ENCODE measurements at places on chromosomes 1 and 21.

GRCh38 chr1:54312796-54313316 is 93.3 kb downstream of the SSBP3 start:
- DNase-seq, result no peak

GRCh38 chr1:220950576-220950975 is 71.3 kb downstream of the HLX start:
- DNase-seq, result no peak

GRCh38 chr1:236108027-236108648 is 34.2 kb upstream of the GPR137B start:
- no peak for DNase-seq

DNA sequence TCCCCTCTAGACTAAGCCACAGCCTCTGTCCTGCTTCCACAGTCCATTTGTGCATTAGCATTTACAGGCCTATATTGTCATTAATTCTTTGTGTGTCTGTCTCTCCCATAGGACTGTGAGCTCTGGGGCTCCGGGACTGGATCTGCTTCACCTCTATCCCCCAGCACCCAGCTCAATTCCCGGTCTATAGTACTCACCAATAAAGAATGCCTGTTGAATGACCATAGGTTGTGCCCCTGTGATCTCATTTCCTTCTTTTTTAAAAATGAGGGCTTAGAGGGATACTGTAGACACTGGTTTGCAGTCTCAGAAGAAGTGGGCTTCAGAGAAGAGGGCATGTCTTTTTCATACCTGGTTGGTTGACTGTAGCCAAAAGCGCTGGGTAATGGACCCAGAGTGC is 8.8 kb upstream of the POU3F1 start:
- DNase-seq, result no peak

DNA sequence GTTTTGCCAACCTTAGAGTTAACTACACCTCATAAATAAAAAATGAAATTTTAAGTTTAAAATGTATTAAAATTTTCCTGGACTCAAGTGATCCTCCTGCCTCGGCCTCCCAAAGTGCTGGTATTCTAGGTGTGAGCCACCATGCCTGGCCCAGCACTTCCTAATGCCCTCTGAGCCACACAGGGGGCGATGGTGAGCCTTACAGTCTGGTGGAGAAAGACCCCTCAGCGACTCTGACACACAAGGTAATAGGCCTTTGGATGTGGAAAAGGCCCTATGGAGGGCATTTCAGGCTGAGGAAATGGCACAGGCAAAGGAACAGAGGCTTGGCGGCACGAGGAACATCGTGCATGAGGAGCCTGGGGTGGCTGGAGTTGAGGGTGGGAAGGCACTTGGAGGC is 6.7 kb downstream of the CITED4 start:
- DNase-seq, result peak; percentile 50

DNA sequence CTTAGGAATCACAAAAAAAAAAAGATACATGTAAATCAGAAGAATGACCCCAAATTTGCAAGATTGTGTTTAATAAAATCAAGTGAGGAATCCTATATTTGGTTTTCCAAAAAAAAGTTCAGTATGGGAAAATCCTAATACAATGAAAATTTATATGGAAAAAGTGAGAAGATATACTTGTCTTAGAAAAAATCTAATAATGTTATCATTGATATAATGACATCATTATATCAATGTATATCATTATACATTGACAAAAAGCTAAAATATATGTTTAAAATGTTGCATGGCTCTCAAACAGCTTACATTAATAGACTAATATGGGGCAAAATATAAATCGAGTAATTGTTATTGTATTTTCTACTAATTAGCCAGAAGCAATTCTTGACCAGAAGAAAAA is 37.0 kb downstream of the DPYD start:
- DNase-seq, result no peak

- no peak for DNase-seq
Observed at GRCh38 chr21:44872649-44873355, 688 bp downstream of the PTTG1IP start.

DNA sequence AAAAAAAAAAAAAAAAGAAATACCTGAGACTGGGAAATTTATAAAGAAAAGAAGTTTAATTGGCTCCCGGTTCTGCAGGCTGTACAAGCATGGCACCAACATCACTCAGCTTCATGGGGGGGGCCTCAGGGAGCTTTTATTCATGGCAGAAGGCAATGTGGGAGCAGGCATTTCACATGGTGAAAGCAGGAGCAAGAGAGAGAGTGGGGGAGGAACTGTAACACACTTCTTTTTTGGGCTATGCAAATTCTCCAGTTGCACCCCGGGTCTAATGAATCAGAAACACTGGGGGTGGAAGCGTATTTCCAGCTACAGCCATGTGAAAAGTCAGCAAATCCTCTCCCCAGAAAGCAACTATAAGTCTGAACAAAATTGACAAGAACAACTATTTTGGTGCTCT is 11.8 kb upstream of the SOD1 start:
- no peak for DNase-seq

GRCh38 chr1:39326836-39327235 is 122.3 kb downstream of the MACF1 start:
- DNase-seq, result no peak

GRCh38 chr1:9186082-9186859 is 48.3 kb upstream of the H6PD start:
- no peak for DNase-seq

DNA sequence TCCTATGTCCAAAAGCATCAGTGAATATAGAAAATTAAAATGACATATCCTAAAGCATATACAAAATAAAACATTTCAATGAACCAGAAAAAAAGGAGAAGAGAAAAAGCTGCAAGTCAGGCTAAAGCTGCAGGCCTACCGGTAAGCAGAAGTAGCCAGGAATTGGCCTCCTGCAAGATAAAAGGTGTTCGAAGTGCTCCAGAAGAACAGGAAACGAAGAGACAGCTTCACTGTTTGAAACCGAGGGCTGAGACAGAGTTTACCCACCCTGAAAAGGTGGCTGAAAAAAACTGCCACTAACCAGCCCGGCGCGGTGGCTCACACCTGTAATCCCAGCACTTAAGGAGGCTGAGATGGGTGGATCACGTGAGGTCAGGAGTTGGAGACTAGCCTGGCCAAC is 37.4 kb downstream of the NSL1 start:
- DNase-seq, result no peak

DNA sequence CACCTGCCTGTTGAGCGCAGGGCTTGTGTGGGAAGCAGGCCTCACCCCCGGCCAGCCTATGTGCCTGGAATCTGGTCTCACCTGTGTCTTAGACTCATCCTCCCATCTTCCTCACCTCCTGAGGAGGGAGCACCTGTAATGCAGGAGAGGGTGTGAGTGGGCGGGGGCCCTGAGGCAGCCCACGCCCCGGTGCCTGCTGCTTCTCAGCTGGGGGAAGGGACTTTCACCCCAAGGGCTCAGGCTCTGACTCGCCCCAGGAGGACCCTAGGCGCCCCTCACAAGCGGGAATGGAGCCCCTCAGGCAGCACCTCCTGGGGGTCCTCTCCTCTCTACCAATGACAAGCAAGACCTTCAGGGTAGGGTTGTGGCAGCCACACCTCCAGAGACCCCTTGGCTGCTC is 6.7 kb upstream of the ZNF670 start:
- DNase-seq, result no peak

- DNase-seq, result no peak
Observed at GRCh38 chr21:43318841-43319781, 107.8 kb downstream of the SIK1 start.

DNA sequence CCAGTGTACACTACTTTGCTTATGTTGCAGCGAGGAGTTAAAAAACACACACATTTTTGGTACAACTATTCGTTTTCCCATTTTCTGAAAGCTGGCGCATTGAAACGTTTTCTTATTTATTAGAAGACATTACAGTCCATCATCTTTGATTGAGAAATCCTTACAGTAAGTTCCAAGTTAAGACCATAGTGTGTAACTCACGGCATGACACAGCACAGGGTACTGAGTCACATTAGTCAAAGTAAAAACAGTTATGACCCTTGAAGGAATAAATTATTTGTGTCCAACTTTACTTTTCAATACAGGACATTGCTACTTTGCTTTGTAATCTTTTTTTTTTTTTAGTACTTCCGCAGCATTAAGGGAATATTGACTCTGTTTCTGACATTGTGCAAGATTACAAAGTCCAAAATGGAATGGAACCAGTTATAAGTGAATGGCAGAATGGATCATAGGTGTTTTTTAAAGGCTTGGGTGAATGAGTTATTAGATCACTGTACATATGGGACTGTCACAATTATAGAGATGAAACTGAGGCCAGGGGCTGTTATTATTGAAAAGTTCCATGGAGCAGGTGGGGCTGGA is 11.7 kb downstream of the PTGFRN start:
- DNase-seq, result no peak

GRCh38 chr1:167631936-167632614 is 2.0 kb downstream of the RCSD1 start:
- peak; percentile 60 for DNase-seq

GRCh38 chr1:87712261-87713010 is 383.8 kb downstream of the LMO4 start:
- DNase-seq, result no peak

GRCh38 chr21:42557420-42557819 is 43.8 kb downstream of the SLC37A1 start:
- no peak for DNase-seq

DNA sequence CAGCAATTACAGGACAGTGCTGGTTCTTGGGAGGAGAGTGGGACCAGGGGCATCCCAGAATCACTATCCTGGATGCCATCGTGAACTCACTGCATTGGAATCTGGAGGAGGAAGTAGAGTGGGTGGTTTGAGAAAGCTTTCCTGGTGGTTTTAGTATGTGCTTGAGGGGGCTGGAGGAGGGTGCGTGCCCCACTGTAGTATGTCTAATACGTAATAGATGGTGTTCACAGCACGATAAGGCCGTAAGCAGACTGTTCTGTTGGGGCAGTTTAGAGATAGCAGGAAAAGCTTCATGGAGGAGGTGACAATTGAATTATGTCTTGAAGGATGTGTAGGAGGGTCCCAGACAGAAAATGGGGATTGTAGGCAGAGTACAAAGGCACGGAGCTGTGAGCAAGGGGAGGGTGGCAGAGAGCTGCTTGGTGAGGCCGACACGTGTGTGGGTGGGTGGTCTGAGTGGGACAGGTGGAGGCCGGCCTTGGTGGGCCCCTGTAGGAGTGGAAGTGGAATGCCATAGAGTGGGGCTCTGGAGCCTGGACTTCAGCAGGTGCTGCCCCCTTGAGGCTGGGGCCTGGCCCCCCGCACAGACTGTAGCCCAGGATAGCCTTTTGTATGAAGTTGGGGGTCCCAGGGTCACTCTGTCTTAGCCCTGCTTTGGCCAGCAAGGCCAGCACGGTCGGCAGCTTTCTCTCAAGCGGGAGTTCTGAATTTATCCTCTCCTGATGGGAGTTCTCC is 37.0 kb downstream of the IL6R start:
- no peak for DNase-seq

DNA sequence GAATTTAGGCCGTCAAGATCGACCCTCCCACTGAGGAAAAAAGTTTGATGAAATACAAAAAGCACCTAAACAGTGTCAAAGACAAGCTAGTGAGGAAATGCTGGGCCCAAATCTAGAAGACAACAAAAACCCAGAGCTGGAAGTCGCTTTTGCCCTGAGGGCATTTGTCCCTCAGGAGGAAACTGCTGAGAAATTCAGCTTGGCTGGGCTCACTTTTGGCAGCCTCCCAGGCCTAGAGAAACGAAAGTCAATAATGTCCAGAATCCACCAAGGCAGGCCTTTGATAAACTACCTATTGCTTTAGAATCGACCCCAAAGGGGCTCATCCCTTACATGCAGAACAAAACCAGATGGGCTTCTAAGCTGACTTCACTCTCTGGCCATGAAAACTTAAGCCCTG is 38.9 kb downstream of the SYT2 start:
- no peak for DNase-seq

- DNase-seq, result no peak
Observed at GRCh38 chr1:99534638-99534930, 111.3 kb upstream of the PALMD start.

GRCh38 chr1:224580006-224580405 is 36.1 kb upstream of the CNIH3 start:
- no peak for DNase-seq

GRCh38 chr1:20634594-20635084 is 1.4 kb downstream of the PINK1 start:
- no peak for DNase-seq

DNA sequence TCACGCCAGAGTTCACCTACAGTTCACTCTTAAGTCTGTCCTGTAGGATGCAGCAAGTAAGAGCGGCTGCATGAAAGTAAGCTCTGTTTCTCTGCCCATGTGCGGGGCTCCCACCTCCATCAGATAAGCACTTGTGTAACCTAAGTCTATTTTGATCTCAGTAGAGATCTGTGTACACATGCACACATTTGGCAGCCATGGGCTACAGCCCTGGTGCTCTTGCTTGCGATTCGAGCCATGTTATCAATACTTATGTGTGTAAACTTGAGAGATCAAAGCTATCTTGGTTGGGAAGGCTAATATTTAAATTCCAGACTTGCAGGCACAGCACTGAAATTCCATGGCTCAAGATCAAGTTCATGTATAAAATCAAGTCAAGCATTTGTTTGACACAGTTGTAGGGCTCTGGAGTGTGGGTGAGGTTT is 244.7 kb upstream of the FGGY start:
- no peak for DNase-seq

GRCh38 chr1:15616373-15617172 is 685 bp upstream of the DDI2 start:
- DNase-seq, result peak; percentile 41

GRCh38 chr1:230935852-230936251 is 42.8 kb downstream of the TTC13 start:
- DNase-seq, result no peak

DNA sequence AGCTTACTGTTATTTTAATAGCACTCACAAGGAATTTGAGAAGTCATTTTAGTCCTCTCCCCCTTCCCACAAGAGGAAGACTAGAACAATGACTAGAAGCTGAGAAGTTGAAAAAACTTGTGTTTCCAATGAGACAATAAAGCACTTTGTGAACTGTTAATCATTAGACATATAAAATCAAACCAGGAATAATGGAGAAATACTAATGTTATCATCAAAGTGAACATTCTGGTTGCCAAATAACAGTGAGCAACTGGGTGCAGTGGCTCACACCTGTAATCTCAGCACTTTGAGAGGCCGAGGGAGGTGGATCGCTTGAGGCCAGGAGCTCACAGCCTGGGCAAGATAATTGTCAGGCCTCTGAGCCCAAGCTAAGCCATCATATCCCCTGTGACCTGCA is 54.0 kb upstream of the RASAL2 start:
- no peak for DNase-seq

DNA sequence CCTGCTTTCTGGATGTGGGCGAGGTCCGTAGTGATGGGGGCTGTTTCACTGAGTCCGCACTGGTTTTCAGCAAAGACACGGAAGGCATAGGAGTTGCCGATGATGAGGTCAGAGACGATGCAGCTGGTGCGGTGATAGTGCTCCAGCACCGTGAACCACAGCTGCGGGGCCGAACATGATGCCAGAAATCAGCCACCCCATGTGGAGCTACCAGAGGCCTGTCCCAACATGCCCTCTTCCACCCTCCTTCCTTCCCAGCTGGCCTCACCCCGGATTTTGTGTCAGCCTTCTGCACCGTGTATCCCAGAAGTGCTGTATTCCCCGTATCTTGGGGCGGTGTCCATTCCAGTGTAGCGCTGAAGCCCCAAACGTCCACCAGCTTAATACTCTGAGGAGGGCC is 10.0 kb downstream of the MYBPHL start:
- DNase-seq, result no peak

Measured in activated T-cell treated with anti-CD3 and anti-CD28 coated beads, Interleukin-2, amount 50 U/mL, for 48 hours (primary cell).